ENCODE measurements at places on chromosomes 7 and 10. TPM values are rescaled to one million over a fixed set of nuclear protein-coding genes. Genes with fewer than 3 reads are reported as not detected.

GRCh38 chr10:16436367-16436757 is 448 bp upstream of the PTER start:
- DNase-seq, result no peak

- no peak for DNase-seq
Measured at GRCh38 chr7:110646804-110647203, 444.1 kb upstream of the LRRN3 start.

TEX47 gene
- polyA plus RNA-seq, result not detected

COBL gene
- 19.1 TPM for polyA plus RNA-seq
